ENCODE measurements at places on chromosomes 7 and 10.

GRCh38 chr10:34815185-34816084, at the start of gene PARD3:
Gene PARD3, minus strand, starts transcription at chr10:34815296. Its CDS starts 301 bp downstream, at chr10:34814995.
- no peak for DNase-seq

DNA sequence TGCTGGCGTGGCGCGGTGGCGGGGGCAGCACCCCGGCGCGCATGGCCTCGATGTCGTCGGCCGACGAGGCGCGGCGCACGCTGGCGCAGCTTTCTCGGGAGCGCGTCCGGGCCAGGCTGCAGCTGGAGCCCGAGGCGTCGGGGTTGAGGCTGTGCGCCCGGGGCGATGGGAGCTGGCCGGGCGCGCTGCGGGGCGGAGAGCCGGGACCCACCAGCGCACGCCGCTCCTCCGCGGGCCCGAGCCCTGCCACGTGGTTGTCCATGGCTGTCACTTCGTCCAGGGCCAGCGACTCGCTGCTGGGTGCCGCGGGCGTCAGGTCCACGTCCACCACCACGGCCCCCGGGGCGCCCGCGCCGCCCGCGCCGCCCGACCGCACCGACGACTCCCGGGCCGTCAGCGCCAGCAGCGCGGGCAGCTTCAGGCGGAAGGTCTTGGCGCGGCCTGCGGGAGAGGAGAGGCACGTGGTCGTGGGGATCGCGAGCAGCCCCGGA, 20.0 kb downstream of the KCNH2 start:
- no peak for DNase-seq

DNA sequence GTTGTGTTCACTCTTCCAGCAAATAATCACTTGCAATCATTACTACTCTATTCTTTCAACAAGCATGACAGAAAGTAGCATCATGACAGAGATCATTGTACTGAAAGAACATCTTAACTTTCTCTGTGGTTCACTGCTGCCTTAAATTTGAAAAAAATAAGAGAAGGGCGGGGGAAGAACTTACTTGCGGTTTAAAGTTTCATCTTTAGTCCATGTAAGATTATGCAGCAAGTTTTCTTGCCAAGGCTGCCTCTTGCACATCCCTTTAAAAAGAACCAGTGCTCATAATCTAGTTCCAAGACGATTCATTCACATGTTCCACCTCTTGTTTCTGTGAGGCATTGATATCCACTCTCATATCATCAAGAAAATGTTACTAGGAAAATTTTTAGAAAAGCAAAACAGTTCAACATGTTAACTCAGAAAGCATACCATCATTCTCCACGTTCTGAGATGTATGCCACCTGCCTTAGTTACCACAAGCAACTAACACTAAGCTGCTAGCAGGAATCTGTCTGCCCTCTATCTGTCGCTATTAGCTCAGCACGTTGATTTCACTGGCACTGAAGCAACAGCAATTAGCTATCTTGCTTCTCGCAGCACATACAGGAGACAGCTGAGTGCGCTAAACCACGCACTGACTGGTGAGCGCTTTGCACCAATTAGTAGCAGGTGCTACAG, at the start of gene PCDH15:
PCDH15 (minus strand) TSS at position 491 of the 681 bp plus-strand sequence. CDS start 136,969 bp downstream, outside the sequence.
- DNase-seq, result no peak

DNA sequence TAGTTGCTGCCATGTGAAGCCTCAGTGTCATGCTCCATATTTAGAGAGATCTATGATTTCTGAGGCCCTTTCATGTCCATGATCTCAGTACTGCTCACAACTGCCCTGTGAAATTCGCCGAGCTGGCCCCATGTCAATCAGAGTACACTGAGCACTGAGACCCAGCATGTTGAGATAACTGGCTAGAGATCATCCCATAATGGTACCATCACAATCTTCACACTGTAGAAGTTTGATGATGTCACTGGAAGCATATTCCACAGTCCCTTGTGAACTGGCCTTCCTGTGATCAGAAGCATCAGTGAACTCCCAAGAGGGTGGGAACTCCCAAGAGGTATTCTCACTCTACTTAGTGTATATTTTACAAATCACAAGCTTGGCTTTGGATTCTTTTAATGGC, 116.0 kb downstream of the EGFR start:
- no peak for DNase-seq

DNA sequence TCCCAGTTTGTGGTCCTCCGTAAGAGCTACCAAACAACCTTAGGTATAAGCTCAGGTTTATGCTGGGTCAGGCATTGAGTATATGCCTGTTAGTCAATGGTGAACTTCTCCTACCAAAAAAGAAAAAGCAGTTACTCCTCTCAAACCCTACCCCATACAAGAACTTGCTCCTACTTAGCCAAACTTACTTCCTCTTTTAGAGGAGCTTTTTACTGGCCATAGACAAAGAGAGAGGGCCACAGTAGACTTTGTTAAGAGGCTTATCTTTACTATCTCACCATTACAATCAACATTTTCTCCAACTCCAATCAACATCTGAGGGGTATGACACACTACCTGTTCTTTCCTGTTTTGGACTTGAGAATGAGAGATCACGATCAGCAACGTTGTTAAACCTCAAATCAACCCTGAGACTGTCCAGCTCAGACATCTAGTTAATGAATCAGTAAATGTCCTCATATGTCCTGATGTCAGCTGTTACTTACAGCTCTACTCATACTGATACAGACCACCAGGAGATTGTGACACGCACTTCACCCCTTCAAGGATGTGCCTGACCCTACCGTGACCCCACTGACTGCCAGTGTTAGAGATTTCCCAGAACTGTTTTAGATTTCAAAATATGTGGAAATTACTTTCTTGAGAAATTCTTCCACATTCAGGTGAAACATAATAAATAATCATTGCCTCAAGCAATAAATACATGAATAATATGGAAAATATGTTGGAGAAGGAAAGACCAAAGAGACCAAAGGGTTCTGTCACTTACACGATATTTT, 18.4 kb upstream of the CCDC71L start:
- DNase-seq, result peak; percentile 77

DNA sequence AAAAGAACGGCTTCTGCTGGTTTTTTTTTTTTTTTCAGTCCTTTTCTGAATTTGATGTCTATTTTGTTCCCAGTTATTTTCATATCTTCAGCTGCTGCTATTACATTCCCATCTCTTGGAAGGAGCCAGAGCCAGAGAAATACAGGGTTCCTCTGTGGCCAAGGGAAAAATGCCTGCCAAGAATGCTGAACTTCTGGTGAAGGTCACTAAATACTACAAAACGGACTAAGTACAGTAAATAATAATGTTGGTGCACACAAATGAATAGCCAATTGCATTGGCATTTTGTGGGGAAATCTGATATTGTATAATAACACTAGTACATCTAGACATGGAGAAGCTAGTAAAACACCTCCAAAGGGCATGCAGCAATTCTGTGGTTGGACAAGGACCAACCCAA, 56.3 kb upstream of the ZEB1 start:
- peak; percentile 18 for DNase-seq

GRCh38 chr7:8035647-8036518, 67.3 kb downstream of the GLCCI1 start:
- DNase-seq, result peak; percentile 19

DNA sequence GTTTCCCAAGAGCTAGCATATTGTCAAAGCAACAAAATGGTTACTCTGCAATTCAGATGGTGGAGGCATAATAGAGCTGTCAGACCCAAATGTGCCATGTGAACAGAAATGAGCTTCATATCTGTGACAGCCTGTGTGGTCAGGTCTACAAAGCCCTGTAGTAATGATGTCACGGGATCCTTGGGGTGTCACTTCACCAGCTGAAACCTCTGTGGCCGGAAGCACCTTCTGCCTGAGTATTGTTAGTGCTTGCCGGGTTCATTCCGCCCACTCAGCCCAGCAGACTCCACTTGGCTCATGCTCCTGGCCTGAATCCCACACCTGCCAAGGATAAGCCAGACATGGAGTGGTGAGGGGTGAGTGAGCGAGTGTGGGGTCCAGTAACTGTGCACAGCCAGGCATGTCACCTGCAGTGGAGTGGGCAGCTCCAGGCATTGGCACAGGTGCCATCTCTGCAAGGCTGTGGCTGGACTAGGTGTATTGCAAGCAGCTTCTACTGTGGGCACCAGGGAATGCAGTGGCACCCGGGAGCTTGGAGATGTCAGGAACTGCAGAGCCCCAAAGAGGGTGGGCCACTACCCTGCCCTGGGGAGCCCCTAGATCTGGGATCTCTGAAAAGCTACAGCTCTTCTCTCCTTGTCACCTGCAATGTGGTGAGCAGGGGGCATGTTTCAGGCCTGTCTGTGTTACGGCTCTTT, 341.9 kb upstream of the CHRM2 start:
- DNase-seq, result no peak

DNA sequence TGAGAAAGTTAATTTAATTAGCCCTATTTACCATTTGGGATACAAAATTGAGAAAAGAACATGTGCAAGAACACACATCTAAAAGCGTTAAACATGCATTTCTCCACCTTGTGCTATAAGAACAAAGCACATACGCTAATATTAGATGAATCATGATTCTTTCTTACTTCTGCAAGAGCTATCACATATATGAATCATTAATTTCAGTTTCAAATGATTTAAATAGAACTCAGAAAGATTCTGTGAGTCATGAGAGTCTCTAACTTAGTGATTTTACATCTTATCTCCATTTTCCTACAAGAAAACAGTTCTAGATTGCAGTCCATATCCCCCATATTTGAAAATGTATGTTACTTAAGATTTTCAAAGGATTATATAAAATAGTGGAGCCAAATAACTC, 173.9 kb downstream of the RNLS start:
- no peak for DNase-seq

DNA sequence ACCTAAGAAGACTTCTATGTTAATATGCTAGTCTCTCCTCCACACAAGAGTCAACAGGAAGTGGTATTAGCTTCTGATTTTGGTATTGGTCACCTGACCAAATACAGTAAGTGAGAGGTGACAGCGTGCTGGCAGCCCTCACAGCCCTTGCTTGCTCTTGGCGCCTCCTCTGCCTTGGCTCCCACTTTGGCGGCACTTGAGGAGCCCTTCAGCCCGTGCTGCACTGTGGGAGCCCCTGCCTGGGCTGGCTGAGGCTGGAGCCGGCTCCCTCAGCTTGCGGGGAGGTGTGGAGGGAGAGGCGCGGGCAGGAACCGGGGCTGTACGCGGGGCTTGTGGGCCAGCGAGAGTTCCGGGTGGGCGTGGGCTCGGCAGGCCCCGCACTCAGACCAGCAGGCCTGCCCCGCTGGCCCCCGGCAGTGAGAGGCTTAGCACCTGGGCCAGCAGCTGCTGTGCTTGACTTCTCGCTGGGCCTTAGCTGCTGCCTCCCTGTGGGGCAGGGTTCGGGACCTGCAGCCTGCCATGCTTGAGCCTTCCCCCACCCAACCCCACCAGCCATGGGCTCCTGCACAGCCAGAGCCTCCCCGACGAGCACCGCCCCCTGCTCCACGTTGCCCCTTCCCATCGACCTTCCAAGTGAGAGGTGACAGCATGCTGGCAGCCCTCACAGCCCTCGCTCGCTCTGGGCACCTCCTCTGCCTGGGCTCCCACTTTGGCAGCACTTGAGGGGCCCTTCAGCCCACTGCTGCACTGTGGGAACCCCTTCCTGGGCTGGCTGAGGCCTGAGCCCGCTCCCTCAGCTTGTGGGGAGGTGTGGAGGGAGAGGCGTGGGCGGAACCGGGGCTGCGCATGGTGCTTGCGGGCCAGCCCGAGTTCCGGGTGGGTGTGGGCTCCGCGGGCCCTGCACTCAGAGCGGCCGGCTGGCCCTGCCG, 4.2 kb upstream of the ACSL5 start:
- no peak for DNase-seq

DNA sequence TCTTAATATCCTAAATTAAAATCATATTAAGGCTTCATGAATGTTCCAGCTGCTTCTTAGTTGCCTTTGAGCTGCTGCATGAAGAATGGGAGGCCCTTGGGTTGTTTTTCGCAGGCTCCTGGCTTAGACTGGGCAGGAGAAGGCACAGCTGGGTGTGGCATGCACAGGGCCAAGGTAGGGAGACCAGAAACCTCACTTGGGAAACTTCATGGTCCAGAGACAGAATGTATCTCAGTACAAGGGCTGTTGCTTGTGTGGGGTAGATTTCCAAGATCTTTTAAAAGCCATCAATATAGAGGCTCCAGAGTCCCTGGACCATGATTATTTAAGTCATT, 49.9 kb downstream of the BUB3 start:
- no peak for DNase-seq

DNA sequence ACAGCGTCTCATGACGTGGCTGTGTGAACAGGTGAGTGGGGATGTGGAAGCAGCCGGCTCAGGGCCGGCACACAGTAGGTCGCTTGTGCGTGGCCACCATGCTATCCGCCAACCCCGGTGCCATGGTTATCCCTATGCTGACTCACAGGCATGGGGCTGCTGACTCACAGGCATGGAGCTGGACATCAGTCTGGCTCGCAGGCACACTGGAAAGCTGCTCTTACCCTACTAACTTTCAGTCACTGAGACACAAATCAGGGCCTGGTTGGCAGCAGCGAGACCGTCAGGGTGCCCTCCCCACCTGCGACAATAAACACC, 341.9 kb downstream of the PTPRN2 start:
- no peak for DNase-seq

- no peak for DNase-seq
These were observed 826.4 kb downstream of the LRMDA start for GRCh38 chr10:76257816-76258215.

- no peak for DNase-seq
These were observed 104.5 kb downstream of the CYP26A1 start for GRCh38 chr10:93178226-93178625.

GRCh38 chr10:6328699-6329423, 126.1 kb downstream of the PFKFB3 start:
- DNase-seq, result no peak

DNA sequence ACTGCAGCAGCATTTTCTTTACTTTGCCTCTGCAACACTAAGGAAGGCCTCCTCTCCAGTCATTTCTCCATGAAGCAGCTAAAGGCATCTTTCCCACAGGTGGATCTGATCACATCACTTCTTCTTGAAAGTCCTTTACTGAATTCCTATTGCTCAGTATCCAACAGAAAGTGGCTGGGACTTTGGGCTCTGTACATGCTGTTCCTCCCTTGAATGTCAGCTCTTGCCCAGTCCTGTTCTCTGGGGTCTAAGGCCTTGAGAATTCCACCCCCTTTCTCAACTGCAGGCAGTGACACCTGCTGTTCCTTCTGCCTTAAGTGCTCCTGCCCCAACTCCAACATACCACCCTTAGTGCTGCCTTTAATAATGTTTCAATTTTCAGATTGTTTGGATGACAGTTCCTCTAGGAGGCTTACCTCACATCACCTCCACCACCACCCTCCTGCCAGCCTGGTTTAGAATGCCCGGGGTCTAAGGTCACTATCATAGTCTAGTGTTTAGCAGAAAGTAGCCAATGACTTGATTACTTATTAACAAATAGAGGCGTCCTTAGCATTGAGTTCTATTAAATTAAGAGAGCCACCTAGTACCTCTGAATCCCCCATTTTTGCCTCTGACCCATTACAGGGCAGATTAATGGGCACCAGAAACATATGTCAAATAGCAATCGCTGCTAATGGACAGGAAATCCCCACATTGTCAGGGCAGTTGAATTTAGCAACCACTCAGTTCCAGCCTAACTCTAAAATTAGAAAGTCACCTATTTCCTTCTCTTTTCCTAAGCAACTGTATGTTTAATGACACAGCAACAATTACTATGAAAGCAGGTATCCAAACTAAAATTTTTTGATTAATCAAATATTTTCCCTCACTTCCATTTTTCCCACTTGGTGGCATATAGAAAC, 11.4 kb downstream of the INHBA start:
- DNase-seq, result no peak

- DNase-seq, result peak; percentile 95
These were observed 107.3 kb downstream of the AHR start for GRCh38 chr7:17405786-17406185.
